ENCODE measurements at places on chromosomes 6 and 20.

- no peak for DNase-seq
Observed at GRCh38 chr6:107132330-107132954, 17.1 kb upstream of the BEND3 start.

GRCh38 chr20:13423472-13424173, 202.5 kb downstream of the ISM1 start:
- no peak for DNase-seq

- DNase-seq = no peak
Observed at GRCh38 chr6:118589186-118589585, 41.1 kb downstream of the PLN start.

DNA sequence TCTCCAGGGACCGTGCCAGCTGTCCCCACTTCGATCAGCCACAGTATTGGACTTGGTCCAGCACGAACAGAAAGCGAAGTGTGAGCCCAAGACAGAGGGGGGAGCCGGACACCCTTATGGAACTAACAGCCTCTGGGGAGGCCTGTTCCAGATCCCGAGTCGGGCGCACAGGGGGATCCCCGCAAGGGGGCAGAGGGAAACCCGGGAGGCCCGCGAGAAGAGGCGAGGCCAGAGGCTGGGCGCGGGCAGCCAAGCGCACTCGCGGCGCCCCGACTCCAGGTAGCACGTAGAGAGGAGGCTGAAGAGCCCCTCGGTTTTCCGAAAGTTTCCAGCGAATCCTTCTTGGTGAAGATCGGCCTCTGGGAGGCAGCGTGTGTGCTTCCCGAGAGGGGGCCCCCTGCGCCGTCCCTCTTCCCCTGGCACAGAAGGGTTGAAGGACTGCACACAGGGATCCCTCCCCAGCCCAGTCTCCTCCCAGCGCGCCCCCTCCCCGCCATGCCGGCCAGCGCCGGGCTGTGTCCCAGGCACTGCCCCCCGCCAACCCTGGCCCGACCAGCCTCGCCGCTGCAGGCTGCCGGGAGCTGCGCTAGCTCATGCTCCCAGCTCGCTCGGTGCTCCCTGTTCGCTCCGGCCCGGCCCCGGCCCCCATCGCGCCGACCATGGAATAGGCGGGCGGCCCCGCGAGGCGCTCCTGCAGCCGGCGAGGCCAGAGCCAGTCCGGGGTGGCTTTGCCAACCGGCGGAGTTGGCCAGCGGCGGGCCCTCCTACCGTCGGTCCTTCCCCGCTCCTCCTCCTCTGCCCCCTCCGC, 577 bp upstream of the SLC24A3 start:
- DNase-seq = no peak

DNA sequence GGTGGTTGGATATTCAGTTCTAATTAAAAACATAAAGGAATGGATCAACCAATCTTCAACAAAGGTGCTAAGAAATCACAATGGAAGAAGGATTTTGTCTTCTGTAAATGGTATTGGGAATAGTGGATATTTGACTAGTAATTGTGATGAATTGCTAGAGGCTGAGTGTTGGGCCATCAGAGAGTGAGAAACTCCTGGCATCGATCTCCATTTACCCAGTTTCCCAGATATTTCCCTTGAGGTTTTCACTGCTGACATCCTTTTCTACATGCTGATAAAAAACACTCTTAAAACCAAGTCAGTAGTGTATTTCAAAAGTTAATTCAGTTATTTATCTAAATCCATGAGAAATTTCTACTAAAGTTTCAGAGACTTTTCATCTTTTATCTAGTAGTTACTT, 40.4 kb upstream of the COL10A1 start:
- no peak for DNase-seq

GRCh38 chr20:54668271-54669039, 193.1 kb downstream of the DOK5 start:
- DNase-seq = no peak

DNA sequence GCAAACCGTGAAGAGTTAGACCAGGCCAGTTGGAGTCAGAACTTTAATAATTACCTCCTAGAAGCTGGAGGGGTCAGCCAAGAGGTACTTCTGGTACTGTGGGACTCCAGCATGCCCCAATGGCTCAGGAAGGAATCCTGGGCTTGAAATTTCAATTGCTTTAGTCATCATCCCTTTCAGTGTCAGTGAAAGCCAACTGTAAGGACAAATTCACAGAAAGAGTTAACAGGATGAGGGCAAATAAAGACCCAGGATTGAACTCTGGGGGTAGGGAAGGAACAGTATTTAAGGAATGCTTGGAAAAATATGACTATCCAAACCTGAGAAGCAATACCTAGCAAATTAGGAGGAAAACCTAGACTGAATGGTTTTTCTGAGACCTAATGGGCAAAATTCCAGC, 735.1 kb upstream of the MARCKS start:
- DNase-seq = no peak

DNA sequence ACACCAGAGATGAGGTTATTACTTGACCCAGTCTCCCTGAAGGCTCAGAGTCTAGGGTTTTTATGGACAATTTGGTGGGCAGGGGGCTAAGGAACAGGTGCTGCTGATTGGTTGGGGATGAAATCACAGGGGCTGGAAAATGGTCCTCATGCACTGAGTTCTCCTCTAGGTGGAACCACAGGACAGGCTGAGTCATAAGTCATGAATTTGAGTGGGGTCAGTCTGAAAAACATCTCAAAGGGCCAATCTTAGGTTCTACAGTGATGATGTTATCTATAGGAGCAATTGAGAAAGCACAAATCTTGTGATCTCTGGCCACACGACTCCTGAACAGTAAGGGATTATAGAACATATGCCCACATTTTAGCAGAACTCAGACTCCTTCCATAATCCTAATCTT, 5.9 kb upstream of the MRS2 start:
- no peak for DNase-seq

GRCh38 chr6:140538926-140539325, 1164.5 kb upstream of the CITED2 start:
- DNase-seq = no peak

- no peak for DNase-seq
Observed at GRCh38 chr6:1604158-1605003, 5.3 kb upstream of the FOXC1 start.

DNA sequence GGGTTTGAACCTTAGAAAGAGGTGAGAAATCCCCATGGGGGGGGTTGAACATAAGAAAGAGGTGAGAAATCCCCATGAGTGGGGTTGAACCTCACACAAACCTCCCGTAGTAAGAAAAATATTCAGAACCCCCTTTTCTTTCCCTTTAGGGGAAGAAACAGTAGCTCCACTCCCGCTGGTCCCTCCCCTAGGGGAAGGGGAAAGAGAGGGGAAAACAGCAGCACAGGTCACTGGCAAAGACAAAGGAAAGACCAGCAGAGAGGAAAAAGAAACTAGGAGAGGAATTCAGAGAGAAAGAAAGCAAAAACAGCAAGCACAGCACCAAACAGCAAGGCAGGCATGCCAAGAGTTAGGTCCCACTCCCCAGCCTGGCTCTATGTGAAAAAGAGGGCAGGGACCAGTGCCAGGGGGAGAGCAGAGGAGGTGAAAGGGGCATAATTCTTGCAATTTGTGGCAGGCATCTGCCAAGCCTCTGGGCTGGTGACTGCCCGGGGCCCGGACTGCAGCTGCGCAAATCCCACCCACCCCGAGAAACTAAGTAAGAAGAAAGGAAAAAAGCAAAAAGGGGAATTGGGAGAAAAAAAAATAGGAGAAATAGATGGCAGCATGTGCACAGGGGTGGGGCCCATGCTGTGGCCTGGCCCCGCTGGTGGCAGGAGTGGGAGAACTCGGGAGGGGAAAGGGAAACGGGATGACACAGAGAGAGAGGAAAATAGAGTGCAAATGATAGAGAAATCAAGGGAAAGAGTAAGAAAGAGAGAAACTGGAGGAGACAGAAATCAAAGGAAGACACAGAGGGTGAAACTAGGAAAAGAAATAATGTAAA, 15.1 kb upstream of the GOPC start:
- no peak for DNase-seq

DNA sequence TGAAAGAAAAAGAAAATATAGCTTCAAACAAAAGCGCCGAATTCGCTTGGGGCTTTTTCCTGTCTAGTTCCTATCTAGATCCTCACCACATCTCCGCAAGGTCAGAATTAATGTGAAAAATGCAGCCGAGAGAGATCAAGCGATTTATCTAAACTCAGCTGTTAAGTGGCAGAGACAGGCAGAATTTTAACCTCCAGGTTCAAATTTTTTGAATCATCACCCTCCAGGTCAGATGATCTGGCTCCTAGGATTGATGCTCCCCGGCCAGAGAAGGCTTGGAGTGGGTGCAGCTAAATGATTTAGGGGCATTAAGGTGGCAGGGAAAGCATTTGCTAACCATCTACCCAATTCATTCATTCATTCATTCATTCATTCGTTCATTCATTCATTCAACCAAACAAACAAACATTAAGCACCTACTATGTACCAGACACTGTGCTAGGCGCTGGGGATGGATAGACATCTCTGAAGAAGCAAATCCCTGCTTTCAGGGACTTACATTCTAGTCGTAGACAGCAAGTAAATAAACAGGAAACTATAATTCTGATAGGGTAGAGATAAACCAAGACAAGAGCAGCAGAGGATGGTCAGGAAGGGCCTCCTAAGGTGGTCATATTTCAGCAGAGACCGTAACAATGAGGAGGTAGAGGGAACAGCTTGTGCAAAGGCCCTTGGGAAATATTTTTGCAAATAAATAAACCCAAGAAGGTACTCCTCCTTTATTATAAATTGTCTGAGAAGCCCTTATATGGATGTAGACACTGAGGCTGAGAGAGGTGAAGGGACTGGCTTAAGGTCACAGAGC, 672 bp upstream of the UBE2V1 start:
- DNase-seq = no peak

GRCh38 chr6:167979436-167980139, 17.9 kb upstream of the KIF25 start:
- DNase-seq = no peak

DNA sequence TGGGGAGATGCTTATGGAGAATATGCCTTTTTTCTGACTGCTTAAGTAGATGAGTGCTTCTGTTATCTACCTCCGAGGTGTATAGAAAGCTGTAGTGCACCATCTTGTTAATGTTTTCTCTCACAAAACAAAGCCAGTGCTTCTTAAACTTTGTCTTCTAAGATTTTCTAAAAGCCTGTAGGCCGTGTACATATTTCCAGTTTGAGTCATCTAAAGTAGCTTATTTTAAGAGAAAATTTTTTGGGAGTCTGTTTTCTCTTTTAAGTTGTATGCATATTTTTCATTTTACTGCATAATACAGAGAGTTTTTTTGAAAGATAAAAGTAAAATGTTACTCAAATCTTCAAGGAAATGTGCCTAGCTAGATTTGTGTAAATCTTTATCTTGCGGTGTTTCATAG, 151.7 kb downstream of the GRIK2 start:
- no peak for DNase-seq

- DNase-seq = no peak
Observed at GRCh38 chr20:40894237-40894630, 134.4 kb upstream of the TOP1 start.

GRCh38 chr20:15146948-15147347, 809.5 kb upstream of the FLRT3 start:
- no peak for DNase-seq

DNA sequence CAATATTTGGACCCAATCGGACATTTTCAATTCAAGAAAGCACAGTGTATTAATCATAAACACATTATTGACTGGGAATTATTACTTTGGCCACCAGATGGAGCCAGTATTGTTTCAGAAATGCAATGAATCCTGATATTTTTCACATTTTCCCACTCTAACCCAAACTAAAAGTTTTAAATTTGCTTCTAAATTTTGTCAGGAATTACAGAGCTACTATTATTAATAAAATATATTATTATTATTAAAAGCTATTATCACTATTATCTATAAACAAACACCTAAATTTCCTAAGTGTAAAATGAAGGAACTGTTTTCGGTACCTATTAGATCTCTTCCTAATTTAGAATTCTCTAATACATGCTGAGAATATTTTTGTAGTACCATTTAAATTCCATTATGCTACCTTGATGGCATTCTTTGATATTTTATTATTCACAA, 245.3 kb downstream of the OGFRL1 start:
- DNase-seq = no peak

DNA sequence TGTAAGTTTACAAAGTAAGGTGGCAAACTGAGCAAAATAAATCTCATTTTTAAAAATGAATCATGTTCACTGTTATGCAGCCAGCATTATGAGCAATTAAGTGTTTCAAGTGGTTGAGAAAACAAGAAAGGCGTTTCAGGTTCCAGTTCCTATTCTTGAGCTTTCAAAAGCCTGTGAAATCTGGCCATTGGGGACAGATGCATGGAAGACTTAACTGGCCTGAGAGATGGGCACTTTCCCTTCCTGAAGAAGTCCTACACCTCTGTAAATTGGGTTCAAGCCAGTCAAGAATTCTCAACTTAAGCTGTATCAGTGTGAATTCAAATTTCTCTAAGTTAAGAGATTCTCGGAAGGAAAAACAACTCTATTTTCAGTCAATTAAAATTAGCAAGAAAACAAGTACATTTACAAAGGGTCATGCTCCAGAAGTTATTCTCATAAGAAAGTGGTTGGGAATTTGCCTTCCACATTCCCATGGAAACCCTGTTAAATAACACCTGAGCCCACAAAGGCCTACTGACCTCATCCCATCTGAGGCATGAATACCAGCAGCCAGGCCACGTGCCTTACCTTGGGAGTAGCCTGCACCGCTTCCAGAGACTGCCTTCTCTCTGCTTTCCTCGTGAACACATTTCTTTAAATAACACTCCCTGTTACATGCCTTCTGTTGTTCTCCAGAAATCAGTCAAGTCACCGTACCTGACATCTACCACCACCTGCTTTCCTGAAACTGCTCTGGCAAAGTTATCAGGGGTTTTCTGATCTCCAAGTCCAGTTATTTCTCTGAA, 19.4 kb downstream of the MAP3K5 start:
- no peak for DNase-seq

Data from stimulated activated CD8-positive, alpha-beta memory T cell treated with anti-CD3 and anti-CD28 coated beads, Interleukin-4, amount 100 ng/mL, for 4 hours (primary cell).